Ecto neural progenitor cell (in vitro differentiated cells): ENCODE measurements at places on chromosomes 4 and X.
A peak's percentile ranks its signal among the peaks of the same experiment; 100 is the strongest.

DNA sequence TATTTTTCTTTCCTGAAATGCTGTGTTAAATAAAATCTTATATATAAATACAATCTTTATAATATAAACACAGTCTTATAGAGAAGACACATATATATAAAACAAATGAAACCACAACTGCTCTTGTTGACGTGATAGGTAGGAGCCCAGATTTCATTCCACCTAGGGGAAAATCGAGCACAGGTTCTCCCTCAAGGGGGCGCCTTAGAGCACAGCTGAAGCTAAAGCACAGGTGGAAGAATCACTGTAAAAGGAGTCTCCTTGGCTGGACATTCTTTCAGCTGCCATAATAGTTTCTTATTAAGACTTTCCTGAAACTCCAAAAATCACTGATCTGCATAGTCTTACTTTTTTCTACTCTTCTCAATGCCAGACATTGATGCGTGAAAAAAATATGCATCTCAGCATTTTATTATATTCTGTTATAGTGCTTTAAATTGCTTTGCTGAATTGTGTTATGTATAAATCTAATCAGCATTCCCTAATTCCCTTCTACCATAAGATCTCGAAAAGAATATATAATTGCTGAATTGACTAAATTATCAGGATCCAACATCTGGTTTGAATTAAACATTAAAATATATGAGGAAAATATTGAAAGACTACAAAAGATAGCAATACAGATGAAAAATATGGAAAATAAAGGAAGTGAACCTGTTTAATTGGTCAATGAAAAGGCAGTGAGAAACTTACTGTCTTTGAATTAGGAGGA, 25.5 kb upstream of the RXFP1 start:
- DNase-seq = peak; percentile 52

GRCh38 chr4:986879-987623, at the start of gene IDUA:
Gene IDUA, plus strand, starts transcription at chr4:987044. Its CDS starts 41 bp downstream, at chr4:987085.
- peak; percentile 77 for DNase-seq

DNA sequence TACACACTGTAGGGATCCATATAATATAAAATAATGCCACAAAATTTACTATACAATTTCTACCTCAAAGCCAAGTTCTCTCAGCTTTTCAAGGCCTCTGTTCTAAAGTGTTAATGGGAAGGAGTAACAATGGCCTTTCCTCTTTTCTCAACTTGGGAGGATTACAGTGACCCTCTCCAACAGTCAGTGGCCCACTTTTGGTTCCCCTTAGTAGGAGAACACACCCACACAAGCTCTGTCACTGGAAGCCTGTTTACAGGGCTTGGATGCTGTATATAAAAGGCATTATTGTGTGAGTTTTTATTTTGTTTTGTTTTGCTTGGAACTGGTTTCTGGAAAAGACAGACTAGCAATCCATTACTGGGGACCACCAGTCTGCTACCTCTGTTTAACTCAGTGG, 1.8 kb downstream of the ARHGEF6 start:
- no peak for DNase-seq

- DNase-seq = no peak
Observed at GRCh38 chr4:25172961-25173915, 13.0 kb upstream of the SEPSECS start.

DNA sequence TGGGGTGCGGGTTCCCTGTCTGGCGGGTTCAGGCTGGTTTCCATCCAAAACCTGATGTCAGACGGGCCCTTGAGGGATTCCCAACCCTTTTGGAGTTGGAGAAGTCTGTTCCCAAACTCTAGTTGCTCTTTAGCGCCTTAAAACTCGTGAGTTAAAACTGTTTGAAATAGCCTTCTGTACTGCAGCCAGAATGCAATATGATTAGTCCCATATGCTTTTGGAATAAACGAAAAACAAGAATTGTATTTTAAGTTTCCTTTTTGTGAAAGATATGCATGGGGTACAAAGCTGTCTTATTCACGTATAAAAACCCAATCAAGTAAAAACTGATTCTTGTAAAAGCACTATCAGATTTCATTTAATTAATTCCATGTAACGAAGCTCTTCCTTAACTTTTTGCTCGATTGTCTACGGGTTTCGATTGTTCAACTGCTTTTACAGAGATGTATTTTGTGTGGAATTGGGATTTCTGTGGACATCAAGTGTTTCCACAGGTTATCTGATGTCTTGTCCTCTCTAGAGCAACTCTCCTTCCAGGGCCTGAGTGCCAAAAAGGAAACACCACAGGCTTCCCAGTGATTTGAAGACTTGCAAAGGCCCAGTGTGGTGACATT, 49.5 kb downstream of the CLDN34 start:
- no peak for DNase-seq
